Breast epithelium (tissue), 4 donors: ENCODE measurements at places on chromosomes 16 and 17. TPM values are rescaled to one million over a fixed set of nuclear protein-coding genes. Genes with fewer than 3 reads are reported as not detected.

GRCh38 chr16:50550035-50550434 lies 1.8 kb downstream of the NKD1 start:
- no peak overlapping the region for H3K4me3 ChIP-seq
- H3K4me1 ChIP-seq, result no peaks in the 10 kb centered on the region
- H3K36me3 ChIP-seq, result no peaks in the 10 kb centered on the region
- no peak overlapping the region for H3K27ac ChIP-seq
- no peak for DNase-seq
- H3K27me3 ChIP-seq, result no peaks in the 10 kb centered on the region

The RPL26 gene
- total RNA-seq, result 5,219 TPM

The PRRT2 gene
- total RNA-seq, result 3.9 TPM

GRCh38 chr16:77539421-77540034 lies 104.7 kb upstream of the ADAMTS18 start:
- H3K4me1 ChIP-seq, result no peaks in the 10 kb centered on the region
- no peak for DNase-seq
- H3K27ac ChIP-seq, result no peak overlapping the region

- DNase-seq, result no peak
- no peak overlapping the region for H3K4me3 ChIP-seq
- no peaks in the 10 kb centered on the region for H3K4me1 ChIP-seq
- no peaks in the 10 kb centered on the region for H3K36me3 ChIP-seq
These were observed 35.0 kb downstream of the SHISA9 start for GRCh38 chr16:12936391-12936790.

The C16orf54 gene
- 2.1 TPM for total RNA-seq
